ENCODE measurements at places on chromosomes 2 and 18. TPM values are rescaled to one million over a fixed set of nuclear protein-coding genes. Genes with fewer than 3 reads are reported as not detected.

FZD7 gene
- total RNA-seq, result 0.30 TPM

IL1RL2 gene
- not detected for total RNA-seq

UBR3 gene
- total RNA-seq, result 34.9 TPM

CHRND gene
- total RNA-seq, result not detected

DSG1 gene
- total RNA-seq, result not detected

PSMA8 gene
- 0.42 TPM for total RNA-seq

ST8SIA5 gene
- total RNA-seq, result 0.34 TPM

ECEL1 gene
- total RNA-seq, result not detected

SH2D6 gene
- 0.26 TPM for total RNA-seq

CFC1 gene
- not detected for total RNA-seq

CAVIN2 gene
- 204 TPM for total RNA-seq

UGT1A5 gene
- total RNA-seq, result not detected

PAIP2B gene
- total RNA-seq, result 2.9 TPM

ACTG2 gene
- not detected for total RNA-seq

CCDC150 gene
- total RNA-seq, result 0.47 TPM

RAB6C gene
- not detected for total RNA-seq

DCC gene
- not detected for total RNA-seq

GPR45 gene
- not detected for total RNA-seq

TUBA4B gene
- total RNA-seq, result not detected

TEX44 gene
- not detected for total RNA-seq

SULT1C4 gene
- 0.31 TPM for total RNA-seq

PRKAG3 gene
- total RNA-seq, result not detected

ATP5F1A gene
- 171 TPM for total RNA-seq

GNAL gene
- total RNA-seq, result 0.10 TPM

KCNJ13 gene
- total RNA-seq, result not detected

TMEM178A gene
- 0.89 TPM for total RNA-seq

IL37 gene
- total RNA-seq, result not detected

TPO gene
- 2.4 TPM for total RNA-seq

VSNL1 gene
- total RNA-seq, result not detected

TUBB8B gene
- not detected for total RNA-seq

UGT1A6 gene
- not detected for total RNA-seq

RBM44 gene
- 4.0 TPM for total RNA-seq

DHRS9 gene
- not detected for total RNA-seq

ANKRD30B gene
- total RNA-seq, result not detected

DLGAP1 gene
- total RNA-seq, result 1.6 TPM

FEV gene
- total RNA-seq, result not detected

CABLES1 gene
- total RNA-seq, result 0.73 TPM

CCDC195 gene
- not detected for total RNA-seq

PTH2R gene
- not detected for total RNA-seq

GCC2 gene
- total RNA-seq, result 81.3 TPM

DNAJC5G gene
- not detected for total RNA-seq

LRRC30 gene
- not detected for total RNA-seq

ALKAL2 gene
- total RNA-seq, result not detected

HJURP gene
- 0.35 TPM for total RNA-seq

PTCD3 gene
- total RNA-seq, result 111 TPM
